ENCODE measurements at places on chromosomes 16 and 17.

DNA sequence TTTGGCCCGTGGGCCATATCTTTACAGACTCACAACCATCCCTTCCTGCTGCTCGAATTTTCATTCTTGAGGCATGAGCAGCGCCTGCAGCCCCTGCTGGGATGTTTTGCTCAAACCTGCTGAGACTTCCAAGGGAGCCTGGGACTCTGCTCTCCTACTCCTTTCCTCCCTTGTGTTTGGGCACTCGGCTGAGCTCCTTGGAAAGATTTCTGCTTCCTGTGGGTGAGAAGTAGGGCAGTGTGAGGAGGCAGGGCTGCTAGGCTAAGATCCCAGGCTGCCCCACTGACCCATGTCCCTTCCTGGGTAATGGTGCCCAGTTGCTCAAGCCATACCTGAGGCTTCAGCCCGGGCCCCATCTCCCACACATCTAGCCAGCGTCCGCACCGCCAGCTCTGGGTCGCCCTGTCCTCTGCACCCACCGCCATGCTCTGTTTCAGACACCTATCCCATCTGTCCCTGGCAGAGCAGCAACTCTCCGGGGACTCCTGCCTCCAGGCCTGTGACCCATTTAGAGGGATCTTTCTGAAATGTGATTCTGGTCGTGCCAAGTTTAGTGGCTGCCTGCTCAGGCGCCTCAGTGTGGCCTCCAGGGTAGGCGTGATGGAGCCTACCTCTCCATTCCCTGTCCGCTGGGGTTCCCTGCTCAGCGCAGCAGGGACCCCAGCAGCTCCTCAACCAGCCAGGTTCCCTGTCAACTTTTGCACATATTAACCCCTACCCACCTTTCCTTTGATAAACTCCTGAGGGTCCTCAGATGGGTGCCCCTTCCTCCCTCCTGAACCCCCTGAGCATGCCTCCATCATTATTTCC is 190.1 kb downstream of the CCDC182 start:
- no peak for DNase-seq

DNA sequence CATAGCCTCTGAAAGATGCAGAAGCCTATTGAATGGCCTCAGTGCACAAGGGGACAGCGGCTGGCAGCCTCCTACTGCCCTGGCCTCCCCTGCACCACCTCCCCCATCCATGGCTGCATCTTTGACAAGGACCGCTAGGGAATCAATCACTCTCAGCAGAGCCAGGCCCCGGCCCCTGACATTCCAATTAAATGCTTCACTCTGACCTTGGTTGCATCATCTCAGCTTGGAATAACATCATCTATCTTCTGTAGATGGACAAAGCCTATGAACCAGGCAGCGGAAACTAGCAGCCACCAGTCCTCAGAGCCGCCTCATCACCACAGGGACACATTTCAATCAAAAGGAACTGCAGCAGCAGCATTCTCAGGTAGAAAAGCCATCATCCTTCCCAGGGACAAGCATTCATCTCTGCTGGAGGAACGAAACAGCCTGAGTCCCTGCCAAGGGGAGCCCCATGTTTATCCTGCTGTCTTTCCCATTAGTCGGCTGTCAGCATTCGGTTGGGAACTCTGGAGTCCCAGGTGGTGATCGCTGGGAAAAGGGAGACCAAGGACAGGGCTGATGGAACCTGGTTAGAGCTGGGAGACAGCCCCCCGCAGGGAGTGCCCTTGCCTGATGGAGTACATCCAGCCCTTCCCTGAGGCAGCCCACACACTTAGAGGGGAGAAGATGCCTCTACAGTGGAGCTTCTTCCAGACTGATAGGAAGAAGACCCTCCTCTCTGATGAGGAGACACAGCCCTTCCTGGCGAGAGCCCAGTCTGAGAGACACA is 11.5 kb upstream of the TMEM132E start:
- no peak for DNase-seq

- no peak for DNase-seq
These were observed 5.2 kb upstream of the DLX4 start for GRCh38 chr17:49963626-49964302.

DNA sequence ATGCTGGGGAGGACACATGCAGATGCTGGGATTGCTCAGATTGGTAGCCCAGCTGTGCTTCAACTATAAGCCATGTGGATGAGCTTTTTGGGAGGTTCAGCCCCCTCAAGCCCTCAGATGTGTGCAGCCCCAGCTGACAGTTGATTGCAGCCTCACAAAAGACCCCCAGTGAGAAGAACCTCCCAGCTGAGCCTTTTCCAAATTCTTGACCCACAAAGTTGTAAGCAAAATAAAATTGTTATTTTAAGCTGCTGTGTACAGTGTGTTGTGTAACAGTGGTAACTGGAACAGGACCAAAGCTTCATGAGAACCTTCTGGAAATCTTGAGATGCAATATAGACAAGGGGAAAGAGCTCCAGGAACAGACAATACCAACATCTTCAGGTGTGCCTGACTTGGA is 156.8 kb upstream of the IRX3 start:
- DNase-seq: no peak

Data from activated T-cell treated with anti-CD3 and anti-CD28 coated beads for 24 hours (primary cell).